ENCODE measurements at places on chromosomes 7 and 10.

DNA sequence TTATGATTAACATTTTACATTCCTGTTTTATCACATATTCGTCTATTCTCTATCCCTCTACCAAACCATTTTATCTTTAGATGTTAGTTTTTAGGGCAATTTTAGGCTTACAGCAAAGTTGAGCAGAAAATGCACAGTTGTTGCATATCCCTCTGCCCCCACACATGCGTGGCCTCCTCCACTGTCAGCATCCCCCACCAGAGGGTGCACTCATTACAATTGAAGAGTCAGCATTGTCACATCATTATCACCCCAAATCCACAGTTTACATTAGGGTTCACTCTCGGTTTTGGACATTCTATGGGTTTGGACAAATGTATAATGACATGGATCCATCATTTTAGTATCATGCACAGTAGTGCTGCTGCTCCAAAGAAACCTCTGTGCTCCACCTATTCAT, 86.4 kb downstream of the WDR37 start:
- DNase-seq = no peak

DNA sequence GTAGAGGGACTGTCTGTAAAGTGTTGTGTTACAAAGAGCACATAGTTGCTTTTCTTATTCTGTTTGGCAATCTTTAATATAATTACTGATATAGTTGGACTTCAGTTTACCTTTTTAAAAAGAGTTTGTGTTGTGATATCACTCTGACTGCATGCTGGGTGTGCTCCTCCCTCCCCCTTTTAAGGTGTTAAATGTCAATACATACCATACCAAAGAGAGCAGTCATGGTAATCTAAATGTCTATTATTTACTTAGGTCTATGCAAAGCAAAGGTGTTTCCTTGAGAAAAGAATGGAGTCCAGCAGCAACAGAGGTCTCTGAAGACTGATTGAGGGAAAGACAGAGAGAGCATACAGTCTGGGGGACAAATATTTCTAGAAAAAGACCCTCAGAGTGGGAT, 275.1 kb upstream of the NRP1 start:
- no peak for DNase-seq

DNA sequence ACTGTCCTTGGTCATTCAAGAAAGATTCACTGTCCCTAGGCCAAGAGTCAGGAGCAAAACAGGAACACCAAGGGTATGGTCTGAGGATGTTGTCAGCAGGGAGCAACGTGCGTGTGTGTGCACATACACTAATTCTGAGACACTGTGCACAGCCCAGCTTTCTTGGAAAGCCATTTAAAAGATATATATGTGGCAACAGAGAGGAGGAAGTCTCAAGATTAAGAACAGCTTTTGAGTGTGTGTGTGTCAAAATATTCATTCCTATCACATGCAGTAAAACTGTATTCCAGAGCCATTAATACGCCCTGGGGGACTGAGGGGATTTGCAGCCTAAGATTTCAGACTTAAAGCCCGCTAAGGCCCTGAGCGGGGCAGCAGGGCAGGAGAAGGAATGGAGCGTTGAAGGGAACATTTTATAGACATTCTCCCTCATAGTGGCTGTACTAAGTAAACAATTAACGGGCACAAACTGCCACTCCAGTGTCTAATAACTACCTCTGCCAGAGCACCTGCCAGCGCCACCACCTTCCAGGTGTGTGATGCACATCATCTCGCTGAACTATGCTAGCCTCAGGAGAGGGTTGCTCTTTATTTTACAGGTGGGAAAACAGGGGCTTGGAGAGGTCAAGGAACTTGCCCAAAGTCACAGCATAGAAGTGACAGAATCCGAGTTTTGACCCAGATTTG, 2.0 kb downstream of the NOD1 start:
- DNase-seq = no peak

- DNase-seq = no peak
These were observed 409.5 kb downstream of the SDK1 start for GRCh38 chr7:3710531-3710930.

- DNase-seq = peak; percentile 67
These were observed 217.8 kb upstream of the MKLN1 start for GRCh38 chr7:131109759-131110296.

DNA sequence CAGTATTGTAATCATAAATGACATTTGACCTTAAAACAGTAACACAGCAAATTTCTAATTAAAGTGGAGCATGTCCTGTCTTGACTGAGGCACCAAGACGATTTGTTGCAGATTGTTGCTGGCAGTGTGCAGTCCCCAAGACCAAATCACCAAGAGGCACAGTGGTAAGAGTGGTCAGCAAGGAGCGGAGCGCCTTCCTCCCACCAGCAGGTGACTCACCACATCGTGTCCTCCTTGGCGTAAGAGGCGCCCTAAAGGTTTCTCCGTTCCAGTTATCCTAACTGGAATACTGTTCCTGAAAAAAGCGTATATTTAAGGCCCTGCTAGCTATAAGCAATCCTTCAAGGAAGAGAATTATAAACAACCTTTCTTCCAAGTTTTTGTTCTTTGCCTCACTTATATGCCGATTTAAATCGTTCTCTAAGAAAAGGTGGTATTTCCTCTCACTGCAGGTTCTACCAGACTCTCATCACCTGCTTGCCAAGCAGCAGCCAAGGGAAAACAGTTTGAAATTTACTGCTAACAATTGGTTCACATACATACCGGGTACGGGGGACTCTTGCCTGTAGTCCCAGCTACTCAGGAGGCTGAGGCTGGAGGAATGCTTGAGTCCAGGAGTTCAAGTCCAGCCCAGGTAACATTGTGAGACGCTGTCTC, 10.7 kb upstream of the REPIN1 start:
- no peak for DNase-seq

DNA sequence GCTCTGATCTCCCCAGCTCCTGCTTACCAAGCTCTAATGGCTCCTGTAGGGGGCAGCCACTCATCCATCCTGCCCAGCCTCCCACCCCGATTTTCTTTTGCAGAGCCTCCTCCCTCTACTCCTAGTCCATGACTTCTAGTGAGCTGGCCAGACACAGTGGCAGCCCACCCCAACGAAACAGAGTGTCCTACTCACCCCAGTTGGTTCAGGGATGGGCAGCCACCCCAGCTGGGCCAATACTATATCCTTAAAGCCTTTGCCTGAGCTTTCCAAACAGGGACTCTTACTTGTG, 77.1 kb downstream of the GRID1 start:
- no peak for DNase-seq

- DNase-seq = no peak
These were observed 32.3 kb downstream of the VIPR2 start for GRCh38 chr7:159112136-159113011.

DNA sequence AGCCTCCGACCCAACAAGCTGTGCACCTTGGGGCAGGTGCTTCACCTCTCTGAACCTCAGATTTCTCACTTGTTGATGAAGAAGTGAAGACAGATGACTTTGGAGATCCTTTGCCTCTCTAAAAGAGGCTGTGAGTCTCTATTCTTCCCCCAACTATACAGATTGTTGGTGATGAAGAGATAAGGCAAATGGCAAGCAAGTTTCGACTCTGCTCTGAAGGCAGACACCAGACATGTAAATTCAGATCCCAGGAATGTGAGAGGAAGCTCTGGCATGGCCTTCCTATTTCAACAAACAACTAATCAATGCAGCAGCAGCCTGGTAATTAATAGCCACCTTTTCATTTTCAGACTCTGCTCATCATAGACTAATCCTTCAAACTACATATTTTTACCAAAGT, 74.2 kb upstream of the EGR2 start:
- no peak for DNase-seq

GRCh38 chr7:53013925-53014324, 21.5 kb upstream of the POM121L12 start:
- no peak for DNase-seq

GRCh38 chr10:123860856-123861255, 30.8 kb downstream of the CPXM2 start:
- no peak for DNase-seq

- peak; percentile 24 for DNase-seq
These were observed 60.0 kb upstream of the STEAP1B start for GRCh38 chr7:22559829-22560489.

- DNase-seq = no peak
These were observed 168.3 kb upstream of the SP8 start for GRCh38 chr7:20954711-20955619.

DNA sequence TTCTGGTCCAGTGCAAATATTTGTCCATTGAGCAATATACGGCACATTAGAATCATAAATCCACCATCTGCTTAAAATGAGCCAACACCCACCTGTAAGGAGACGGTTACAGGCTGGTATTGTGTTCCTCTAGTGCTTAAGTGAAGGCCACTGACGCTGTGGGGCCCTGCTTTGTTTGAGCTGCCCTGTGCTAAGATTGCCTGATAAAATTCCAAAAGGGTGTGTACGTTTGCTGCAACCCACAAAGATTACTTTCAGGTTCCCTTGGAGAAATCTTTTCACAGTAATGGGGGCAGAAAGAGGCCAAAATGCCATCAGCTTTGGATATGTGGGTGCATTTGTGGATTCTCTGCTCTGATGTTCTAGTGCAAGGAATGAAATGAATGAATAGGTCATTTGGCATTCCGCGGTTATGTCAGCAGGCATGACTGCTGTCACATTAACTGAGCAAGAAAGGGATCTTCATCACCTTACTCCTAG, 34.4 kb downstream of the AGR3 start:
- DNase-seq = no peak

DNA sequence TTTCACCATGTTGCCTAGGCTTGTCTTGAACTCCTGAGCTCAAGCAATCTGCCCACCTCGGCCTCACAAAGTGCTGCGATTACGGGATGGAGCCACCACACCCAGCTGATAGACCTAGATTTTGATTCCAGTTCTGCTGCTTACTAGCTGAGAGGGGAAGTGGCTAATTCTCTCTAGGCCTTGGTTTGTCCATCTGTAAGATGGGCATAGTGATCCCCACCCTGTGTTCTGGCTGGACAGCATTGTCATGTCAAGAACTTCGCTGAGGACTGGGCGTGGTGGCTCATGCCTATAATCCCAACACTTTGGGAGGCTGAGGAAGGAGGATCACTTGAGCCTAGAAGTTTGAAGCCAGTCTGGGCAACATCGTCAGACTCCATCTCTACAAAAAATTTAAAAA, 17.4 kb upstream of the CCL24 start:
- no peak for DNase-seq

GRCh38 chr7:41067576-41067975, 635.3 kb downstream of the INHBA start:
- DNase-seq = no peak

DNA sequence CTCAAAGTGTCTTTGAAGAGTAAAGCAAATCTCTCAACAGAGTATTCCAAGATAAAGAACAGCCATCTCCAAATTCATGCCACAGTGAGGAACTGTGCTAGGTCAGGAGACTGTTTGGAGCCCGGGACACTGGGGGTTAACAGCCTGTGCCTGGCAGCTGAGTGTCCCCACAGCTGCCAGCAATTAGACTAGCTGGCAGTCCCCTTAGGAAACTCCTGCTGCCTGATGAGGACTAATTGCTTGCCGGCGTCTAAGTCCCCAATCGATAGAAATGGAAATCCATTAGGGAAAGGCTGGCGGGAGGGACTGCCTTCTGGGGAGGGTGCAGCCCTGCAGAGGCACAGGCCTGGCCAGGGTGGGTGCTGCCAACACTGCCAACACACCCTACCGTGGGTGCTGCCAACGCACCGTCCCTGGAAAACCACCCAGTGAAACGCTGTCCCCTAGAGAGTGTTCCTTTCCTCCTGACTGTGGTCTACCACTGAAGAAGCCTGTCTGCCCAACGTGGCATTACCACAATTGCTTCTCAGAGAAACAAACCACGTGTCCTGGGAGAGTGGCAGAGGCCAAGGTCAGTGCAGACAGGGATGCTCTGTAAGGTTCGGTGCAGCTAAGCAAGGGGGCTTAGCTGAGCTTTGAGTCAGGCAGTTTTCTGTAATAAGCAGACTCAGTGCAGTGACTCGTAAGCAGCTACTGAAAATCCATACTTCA, 60.8 kb downstream of the XRCC2 start:
- no peak for DNase-seq

- no peak for DNase-seq
These were observed 46.2 kb upstream of the MRLN start for GRCh38 chr10:59799421-59799820.

- DNase-seq = no peak
These were observed 3.5 kb downstream of the PRR15 start for GRCh38 chr7:29567174-29567573.

DNA sequence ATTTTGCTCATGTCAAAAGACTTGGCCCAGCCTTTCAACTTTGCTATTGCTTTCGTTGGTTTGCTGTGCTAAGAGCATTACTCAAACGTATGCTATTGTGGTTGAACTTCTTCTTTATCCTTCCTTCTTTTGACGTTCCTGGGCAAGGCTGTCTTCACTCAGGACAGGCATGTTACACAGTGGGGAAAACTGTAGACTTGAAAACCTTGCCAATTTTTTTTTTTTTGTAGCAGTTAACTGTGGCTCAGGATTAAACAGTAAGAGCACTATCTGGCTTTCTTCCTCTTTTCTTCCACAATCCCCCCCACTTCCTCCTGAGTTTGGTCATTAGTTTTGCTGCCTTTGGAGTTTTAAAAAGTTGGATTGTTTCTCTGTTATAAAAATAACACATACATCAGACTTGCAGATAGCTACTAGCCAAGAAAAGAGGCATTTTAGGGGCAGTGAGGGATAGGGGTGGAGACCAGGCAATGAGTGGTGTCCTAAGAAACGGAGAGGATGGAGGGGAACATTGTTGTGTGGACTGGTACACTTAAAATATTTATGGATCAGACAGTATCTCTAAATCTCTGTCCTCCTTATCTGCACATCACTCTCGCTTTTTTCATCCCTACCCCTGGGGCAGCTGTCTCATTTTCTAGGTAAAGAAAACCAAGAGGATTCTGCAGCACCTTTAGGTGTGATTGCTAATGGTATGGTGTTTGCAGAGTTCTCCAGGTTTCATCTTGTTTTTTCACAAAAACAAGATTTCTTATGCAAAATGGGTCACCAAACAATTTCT, 181.7 kb downstream of the LRMDA start:
- DNase-seq = no peak

- DNase-seq = no peak
These were observed 113.3 kb upstream of the JCAD start for GRCh38 chr10:30172673-30173072.

- no peak for DNase-seq
These were observed 38.3 kb upstream of the PRLHR start for GRCh38 chr10:118633786-118634185.

GRCh38 chr7:27697861-27698430, 35.3 kb upstream of the HIBADH start:
- no peak for DNase-seq

GRCh38 chr10:127737563-127738511, 852 bp downstream of the FOXI2 start:
- no peak for DNase-seq

DNA sequence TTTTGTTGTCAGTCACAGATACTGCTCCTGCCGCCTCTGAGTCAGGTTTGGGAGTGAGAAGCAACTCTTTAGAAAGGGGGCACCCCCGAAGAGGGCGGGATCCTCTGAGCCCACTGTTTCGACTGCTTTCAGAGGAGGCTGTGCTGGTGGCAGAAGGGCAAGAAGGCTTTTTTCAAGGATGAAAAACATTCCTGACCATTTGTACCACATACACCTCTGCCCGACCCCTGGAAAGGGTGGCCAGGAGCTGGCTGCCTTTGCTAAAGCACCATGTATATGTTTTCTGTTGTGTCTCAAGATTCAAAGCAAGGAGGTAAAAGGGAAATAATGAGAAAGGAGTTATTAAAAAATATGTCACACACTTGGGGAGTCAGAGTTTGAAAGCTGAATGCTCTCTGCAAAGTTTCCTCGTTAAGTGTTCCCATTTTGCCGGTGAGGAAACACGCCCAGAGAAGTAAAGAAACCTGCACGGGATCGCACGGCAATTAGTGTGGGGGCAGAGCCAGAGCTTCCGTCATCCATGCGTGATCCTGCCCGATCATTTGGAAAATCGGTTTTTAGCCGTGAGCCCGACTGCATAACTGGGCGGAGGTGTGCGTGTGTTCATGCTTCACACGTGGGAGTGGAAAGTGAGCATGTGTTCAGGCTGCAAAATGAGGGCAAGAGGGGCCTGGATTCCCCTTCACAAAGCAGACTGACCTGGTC, 163.2 kb downstream of the ADAM12 start:
- DNase-seq = no peak
